ENCODE measurements at places on chromosomes 13 and 19. TPM values are rescaled to one million over a fixed set of nuclear protein-coding genes. Genes with fewer than 3 reads are reported as not detected.

The SHD gene
- not detected for total RNA-seq

The LILRB1 gene
- not detected for total RNA-seq

The SLC15A1 gene
- not detected for total RNA-seq

The MEDAG gene
- total RNA-seq, result 5.0 TPM

The PSG7 gene
- total RNA-seq, result not detected

The SBSN gene
- 0.65 TPM for total RNA-seq

The DDX49 gene
- total RNA-seq, result 48.8 TPM

The CCDC169 gene
- 5.6 TPM for total RNA-seq

The RASAL3 gene
- total RNA-seq, result under 0.01 TPM

The ONECUT3 gene
- total RNA-seq, result not detected

The SH2D3A gene
- not detected for total RNA-seq

The CACNA1A gene
- total RNA-seq, result 14.3 TPM

The ELOF1 gene
- total RNA-seq, result 23.4 TPM

The TUBA3C gene
- not detected for total RNA-seq

The ZNF529 gene
- 13.8 TPM for total RNA-seq

The MRPL57 gene
- 16.0 TPM for total RNA-seq

The PPM1N gene
- total RNA-seq, result 0.46 TPM

The CEACAM3 gene
- total RNA-seq, result not detected

The CEACAM21 gene
- not detected for total RNA-seq

The SMAD9 gene
- 5.9 TPM for total RNA-seq

The C5AR2 gene
- not detected for total RNA-seq

The TMEM59L gene
- 1.3 TPM for total RNA-seq

The PNMA8C gene
- total RNA-seq, result 0.30 TPM

The PPP2R1A gene
- 85.8 TPM for total RNA-seq

The ACP7 gene
- total RNA-seq, result under 0.01 TPM

The PSG3 gene
- not detected for total RNA-seq

The LTBP4 gene
- total RNA-seq, result 24.6 TPM

The FFAR3 gene
- total RNA-seq, result not detected

The PSG6 gene
- not detected for total RNA-seq

The SYNE4 gene
- total RNA-seq, result not detected

The DCLK1 gene
- 4.5 TPM for total RNA-seq

The ERICH6B gene
- total RNA-seq, result not detected

The RFPL4AL1 gene
- not detected for total RNA-seq

Measured in smooth muscle cell of the umbilical artery (primary cell).